ENCODE measurements at places on chromosomes 4 and X.
A peak's percentile ranks its signal among the peaks of the same experiment; 100 is the strongest.

GRCh38 chrX:132094164-132094563, 33.7 kb downstream of the FRMD7 start:
- DNase-seq, result no peak

DNA sequence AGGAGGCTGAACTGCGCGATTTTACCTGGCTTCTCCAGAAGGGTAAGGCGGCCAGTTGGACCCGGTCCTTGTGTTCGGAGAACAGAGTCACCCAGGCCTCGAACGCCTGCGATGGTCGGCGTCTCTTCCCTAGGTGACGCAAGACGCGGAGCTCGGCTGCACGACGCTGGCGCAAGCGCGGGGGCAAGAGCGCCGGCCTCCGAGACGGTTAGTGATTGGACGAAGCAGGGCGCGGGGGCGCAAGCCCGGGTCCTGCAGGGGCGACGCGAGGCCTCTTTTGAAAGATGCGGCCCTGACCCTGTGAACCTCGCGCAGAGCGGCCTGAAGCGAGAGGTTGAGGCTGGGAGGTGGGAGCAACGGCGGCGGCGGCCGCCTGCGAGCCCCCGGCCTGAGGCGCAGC, 428 bp downstream of the ADAD1 start:
- no peak for DNase-seq

DNA sequence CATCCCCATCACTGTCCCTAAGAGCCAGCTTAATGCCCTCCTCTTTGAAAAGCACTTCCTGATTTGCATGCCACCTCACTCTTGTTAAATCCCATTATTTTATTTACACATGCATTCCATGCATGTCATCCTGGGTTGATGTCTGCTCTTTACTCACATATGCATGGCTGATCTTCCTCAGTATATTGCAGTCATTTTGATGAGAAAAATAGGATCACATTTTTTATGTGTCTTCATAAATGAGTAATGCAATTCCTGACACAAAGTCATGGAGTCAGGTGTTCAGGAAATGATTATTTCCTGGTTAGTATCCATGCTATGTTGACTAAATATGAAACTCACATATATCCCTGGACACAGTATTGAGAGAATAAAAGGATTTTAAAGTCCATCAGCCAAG, 204.7 kb downstream of the SLIT2 start:
- DNase-seq, result peak; percentile 20

DNA sequence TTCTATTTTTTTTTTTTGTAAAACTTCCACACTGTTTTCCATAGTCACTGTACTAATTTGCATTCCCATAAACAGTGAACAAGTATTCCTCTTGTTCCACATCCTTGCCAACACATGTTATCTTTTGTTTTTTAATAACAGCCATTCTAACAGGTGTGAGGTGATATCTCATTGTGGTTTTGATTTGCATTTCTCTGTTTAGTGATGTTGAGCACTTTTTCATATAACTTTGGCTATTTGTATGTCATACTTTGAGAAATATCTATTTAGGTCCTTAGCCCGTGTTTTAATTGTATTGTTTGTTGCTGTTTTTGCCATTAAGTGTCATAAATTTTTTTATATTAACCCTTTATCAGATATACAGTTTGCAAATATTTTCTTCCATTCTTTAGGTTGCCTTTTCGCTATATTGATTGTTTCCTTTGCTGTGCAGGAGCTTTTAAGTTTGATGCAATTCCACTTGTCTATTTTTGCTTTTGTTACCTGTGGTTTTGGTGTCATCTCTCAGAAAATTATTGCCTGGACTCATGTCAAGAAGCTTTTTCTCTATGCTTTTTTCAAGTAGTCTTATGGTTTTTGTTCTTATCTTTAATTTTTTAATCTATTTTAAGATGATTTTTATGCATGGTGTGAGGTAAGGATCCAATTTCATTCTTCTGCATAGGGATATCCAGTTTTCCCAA, 27.9 kb upstream of the NDNF start:
- no peak for DNase-seq

GRCh38 chrX:25667681-25668080, 470.5 kb upstream of the MAGEB18 start:
- DNase-seq, result no peak

DNA sequence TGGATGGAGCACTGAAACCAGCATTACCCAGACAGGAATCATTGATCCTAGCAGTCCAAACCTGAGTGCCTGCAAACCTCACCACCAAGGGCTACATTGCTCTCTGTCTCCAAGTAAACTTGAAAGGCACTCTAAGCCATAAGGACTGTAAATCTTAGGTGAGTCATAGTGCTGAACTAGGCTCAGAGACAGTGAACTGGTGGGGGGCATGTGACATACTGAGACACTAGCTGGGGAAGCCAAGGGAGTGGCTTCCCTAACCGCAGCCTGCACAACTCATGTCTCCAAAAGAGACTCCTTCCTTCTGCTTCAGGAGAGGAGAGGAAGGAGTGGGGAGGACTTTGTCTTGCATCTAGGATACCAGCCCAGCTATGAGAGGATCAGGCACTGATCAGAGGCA, 235.5 kb upstream of the ACTRT1 start:
- DNase-seq, result no peak

DNA sequence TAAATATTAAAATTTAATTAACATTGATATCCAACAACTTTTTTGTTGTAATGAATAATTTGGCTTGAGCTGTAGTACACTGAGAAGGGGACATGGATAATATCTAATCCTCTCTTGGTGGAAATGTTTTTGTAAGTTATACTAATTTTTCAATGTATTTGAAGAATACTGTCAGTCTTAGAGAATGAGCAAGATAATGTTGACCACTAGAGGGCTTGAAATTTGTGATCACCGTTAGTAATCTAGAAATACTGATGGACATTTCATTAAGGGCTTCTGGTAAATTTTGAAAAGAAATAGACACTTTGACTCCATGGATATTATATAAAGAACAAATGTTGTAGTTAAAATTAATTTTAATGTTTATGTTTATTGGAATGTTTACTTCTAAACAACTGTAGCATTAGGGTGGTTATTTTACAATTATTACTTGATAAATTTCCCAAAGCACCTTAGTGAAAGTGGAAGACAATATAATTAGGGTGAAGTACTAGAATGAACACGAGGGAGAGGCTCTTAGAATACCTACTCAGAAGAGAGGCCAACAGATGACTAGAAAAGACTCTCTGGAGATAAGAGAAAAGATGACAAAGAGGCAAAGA, 20.0 kb upstream of the CAMK2D start:
- DNase-seq, result peak; percentile 32

DNA sequence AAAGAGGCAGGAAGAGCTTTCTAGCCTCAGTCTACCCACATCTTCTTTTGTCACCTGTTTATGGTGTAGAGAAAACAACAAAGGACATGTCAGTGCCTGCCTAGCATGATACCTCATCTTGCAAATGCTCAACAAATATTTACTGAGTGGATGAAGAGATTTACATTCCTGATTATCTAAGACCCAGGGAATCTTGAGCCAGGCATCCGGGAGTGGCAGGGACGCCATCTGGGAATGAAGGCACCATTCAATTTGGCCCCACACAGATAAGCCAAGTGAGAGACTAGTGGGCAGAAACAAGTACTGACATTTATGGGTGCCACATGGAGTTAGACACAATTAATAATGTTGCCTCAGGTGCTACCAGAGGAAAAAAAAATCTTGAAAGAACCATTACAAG, 36.8 kb upstream of the CASK start:
- no peak for DNase-seq

- DNase-seq, result no peak
Observed at GRCh38 chr4:126354784-126355183, 1040.0 kb downstream of the FAT4 start.

DNA sequence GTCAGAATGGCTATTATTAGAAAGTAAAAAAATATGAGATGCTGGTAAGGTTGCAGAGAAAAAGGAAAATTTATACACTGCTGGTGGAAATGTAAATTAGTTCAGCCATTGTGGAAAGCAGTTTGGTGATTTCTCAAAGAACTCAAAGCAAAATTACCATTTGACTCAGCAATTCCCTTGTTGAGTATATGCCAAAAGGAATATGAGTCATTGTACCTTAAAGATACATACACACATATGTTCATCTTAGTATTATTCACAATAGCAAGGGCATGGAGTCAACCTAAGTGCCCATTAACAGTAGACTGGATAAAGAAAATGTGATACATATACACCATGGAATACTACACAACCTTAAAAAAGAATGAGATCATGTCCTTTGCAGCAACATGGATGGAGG, 148.2 kb downstream of the COMMD8 start:
- peak; percentile 53 for DNase-seq

GRCh38 chr4:110106931-110107296, 91.5 kb downstream of the ELOVL6 start:
- DNase-seq, result peak; percentile 65

DNA sequence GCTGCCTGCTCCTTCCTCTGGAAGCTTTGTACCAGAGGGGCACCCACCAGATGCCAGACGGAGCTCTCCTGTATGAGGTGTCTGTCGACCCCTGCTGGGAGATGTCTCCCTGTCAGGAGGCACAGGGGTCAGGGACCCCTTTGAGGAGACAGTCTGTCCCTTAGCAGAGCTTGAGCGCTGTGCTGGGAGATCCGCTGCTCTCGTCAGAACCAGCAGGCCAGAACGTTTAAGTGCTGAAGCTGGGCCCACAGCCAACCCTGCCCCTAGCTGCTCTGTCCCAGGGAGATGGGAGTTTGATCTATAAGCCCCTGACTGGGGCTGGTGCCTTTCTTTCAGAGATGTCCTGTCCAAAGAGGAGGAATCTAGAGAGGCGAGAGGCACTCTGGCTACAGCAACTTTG, 260.3 kb upstream of the GPRIN3 start:
- DNase-seq, result no peak

- DNase-seq, result no peak
Observed at GRCh38 chr4:7587433-7588405, 153.0 kb upstream of the PSAPL1 start.

DNA sequence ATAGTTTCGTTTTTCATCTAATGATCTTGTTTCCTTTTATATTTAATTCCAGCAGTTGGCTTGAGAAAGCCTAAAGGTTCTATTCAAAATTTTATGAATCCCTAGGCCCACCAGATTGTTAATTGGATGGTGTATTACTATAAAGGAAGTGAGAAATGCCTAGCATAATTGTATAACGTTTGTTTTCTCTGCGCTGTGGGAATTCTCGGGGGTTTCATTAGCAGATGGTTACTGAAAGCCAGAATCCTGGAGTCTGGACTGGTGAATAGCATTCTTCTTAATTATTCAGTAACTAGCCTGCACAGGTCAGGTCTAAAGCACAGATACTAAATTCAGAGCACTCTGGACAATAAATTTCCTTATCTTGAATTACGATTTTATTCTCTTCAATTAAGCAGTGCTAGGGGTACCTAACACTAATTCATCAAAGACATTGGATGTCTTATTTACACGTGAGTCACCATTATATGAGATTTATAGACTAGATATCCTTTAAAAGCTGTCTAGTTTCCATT, 459.4 kb downstream of the DTHD1 start:
- no peak for DNase-seq

GRCh38 chr4:77047037-77047436, 28.8 kb downstream of the CCNI start:
- no peak for DNase-seq

GRCh38 chrX:15497865-15498264, 2.7 kb upstream of the BMX start:
- DNase-seq, result peak; percentile 2

DNA sequence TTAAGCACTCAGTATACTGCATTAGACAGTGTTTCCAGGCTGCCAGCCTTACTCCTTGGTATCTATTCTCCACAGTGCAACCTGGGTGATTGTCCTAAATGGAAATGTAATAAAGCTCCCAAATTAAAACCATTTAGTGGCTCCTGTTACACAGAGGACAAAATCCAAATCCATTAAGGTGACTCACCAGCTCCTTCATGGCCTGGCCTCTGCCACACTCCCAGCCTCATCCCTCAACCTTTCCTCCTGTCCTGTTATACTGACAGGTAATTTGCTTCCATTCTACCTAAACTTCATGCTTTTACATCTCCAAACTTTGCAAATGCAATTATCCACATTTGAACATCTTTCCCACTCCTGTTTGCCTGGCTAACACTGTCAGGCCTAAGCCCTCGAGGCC, 140.3 kb downstream of the INPP4B start:
- DNase-seq, result no peak

- DNase-seq, result no peak
Observed at GRCh38 chr4:170137466-170137865, 47.7 kb upstream of the AADAT start.

All from HCEC 1CT (cell line).